RCC 7860 (cell line): ENCODE measurements at places on chromosomes 3 and 15.

- peak; percentile 89 for DNase-seq
These were observed 54.7 kb upstream of the TRAK1 start for GRCh38 chr3:42036483-42036823.

GRCh38 chr15:76285241-76285825 is 25.9 kb downstream of the ETFA start:
- no peak for DNase-seq

DNA sequence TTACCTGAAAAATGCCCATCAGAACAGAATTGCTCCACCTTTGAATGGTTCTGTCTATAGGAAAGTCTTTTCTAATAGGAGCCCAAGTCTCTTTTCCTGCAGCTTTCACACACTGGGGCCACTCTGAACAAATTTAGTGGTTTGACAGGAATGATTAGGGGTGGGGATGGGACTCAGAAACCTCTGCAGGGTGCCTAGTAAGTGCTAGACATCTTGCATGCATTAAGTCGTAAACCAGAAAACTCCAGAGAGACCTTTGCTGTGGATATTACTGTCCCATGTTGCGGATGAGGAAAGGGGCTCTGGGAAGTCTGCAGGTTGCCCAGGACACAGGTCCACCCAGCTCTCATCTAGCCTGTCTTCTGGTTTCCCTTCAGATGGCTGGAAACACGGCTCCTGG is 189.7 kb downstream of the OPA1 start:
- DNase-seq: no peak

DNA sequence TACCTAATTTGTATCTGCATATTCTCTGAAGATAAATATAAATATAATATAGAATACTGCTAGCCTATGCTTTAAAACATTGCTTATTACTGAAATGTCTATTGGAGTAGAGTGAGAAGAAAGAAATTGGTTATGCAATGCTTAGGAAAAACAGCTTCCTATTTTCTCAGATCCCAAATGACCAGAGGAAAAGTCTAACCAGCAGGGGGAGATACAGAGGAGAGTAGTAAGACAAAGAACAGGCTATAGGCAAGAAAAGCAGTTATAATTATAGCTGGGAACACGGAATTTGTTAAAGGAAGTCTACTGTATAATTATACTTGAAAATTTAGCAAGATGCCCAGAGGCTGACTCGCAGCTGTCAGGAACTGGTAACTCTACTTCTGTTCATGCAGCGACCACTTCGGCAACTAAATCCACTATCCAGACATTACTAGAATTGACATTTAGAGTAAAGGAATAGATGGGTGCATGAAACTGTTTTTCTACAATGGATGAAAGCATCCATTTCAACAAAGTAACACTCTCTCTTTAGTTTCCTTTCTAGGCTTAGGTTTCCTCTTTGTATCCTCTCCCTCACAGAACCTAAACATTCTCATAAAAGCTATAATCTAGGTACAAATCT is 97.2 kb downstream of the TBC1D5 start:
- no peak for DNase-seq

DNA sequence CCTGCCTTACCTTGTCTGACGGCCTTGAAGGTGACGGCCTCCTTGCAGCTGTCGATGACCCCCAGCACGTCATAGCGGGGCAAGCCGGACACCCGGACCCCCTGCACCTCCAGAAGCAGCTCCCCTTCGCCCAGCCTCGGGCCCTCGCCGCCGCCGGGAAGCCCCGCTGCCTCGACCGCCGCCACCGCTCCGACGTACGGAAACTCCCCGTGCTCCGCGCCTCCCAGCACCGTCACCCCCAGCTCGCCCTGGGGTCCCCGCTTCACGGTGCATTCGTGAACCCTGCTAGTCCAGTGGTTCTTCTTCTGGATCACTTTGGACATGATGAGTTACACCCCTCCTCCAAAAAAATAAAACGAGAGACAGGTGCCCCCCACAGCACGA is 740 bp downstream of the MAGI1 start:
- DNase-seq: no peak

DNA sequence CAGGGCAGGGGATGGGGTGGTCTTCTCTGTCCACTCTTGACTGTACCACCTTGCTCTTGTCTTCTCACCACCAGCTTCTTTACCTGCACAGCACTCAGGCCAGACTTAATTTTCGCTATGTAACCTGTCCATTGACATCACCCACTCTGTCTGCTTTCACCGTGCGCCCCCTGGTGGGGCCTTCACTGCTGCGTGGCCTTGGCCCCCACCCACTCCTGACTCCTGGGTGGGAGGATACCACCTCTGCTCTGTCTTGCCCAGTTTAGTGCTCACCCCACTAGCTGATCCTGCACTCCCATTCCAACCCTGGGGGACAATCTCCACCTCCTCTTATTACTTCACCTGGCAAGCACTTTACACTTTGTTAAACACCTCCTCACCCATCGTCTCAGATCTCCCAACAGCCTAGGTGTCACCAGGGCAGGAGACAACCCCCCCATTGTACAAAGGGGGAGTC is 17.7 kb downstream of the PTH1R start:
- DNase-seq: peak; percentile 16
